Non-pigmented ciliary epithelial cell (primary cell): ENCODE measurements at places on chromosomes 7 and 10.

DNA sequence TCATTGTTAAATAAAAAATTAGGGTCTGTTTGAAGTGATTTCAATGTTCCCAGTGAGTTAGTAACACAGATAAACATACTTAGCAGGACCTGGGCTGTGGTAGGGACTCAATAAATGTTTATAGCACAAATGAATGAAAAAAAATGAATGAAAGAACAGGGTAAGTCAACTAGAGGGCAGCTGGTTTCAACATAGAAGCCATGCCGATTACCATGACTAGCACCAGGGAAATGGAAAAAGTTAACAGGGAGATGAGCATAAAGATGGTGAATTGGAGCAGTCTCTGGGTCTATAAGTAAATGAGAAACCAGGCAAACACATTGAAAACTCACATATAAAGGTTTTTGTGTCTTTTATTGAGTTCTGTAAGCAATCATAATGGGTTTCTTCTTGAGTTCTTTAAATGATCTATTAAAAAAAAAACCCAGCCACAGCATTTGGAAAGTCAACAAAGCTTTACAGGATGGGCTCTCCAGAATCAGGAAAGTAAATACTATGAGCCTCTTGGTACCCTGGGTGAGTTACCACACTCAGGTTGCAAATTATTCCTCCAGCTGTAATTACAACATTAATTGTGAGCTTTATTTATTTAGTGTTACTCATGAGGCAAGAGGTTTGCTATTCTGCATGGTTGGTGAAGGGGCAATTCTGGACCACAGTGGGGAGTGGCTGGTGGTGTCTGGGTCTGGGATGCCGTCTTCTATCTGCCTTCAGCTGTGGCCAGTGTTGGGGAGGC, 46.1 kb upstream of the MTPN start:
- no peak for DNase-seq

DNA sequence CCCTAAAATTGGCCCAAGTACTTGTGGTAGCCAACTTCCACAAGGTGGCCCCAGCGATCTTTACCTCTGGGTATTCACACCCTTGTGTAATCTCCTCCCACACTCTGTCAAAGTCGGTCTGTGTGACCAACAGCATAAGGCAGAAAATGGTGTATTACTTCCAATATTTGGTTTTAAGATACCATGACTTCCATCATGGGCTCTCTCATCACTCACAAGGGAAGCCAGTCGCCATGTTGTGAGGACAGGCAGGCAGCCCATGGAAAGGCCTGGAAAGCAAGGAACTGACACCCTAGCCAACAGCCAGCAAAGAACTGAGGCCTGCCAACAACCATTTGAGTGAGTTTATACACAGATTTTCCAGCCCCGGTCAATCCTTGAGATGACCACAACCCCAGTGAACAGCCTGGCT, 91.0 kb upstream of the KMT2E start:
- peak; percentile 59 for DNase-seq

DNA sequence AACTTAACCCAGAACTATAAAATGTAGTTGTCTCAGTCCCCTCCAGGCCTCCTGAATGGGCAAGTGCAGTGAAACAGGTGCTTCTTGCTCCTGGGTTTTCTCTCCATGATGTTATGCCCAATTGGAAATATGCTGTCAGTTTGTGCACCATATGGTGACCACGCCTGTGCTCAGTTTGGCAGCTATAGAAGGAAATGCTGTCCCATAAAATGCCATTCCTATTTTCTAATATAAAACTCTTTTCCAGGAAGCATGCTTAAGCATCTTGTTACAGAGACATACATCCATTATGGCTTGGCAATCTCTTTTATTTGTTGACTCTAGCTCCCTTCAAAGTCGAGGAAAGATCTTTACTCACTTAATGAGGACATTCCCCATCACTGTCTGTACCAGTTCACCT, 45.2 kb downstream of the FGFBP3 start:
- no peak for DNase-seq

- DNase-seq = no peak
These were observed 26.4 kb downstream of the BEND7 start for GRCh38 chr10:13502380-13502779.

- DNase-seq = no peak
These were observed 6.0 kb downstream of the PDGFA start for GRCh38 chr7:513521-514166.

DNA sequence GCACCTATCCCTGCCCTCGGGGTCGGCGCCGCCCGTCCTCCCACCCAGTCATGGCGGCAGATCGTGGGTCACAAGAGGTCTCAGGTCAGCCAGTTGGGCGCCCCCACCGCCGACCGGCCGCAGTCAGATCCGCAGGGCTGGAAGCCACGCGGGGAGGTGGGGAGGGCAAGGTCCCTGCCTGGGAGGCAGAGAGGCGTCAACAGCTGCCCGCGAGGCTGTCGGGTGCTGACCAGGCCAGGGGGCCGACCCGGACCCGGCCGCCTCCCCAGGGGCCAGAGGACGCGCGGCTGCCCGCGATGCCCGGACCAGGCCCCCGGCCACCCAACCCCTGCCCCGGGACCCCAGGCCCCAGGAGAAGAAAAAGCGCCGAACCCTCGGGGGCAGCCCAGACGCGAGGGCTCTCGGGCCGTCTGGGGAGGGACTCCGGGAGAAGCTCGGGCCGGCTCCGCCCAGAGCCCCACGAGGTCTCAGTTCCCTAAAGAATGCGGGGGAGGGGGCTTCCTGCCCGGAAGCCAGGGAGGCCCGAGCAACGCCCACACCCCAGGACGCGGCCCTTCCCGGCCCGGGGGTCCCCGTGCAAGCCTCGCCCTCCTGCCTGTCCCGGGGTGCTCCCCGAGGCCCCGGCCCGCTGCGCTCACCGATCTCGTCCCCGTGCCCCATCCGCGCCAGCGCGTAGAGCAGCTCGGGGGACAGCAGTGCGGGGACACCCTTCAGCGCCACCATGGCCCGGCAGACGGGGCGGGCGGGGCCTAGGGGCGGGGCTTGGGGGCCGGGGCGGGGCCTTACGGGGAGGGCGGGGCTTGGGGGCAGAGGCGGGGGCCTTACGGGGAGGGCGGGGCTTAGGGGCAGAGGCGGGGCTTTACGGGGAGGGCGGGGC, at the start of gene FUOM:
Gene FUOM (minus strand): TSS at position 735 of the 877 bp plus-strand sequence. CDS start 12 bp downstream, at position 723.
- DNase-seq = no peak

GRCh38 chr7:23529262-23529859, 2.4 kb downstream of the TRA2A start:
- DNase-seq = no peak

GRCh38 chr7:99313204-99313573, 12.5 kb upstream of the ARPC1A start:
- no peak for DNase-seq

GRCh38 chr10:4344492-4344994, 481.5 kb upstream of the AKR1E2 start:
- peak; percentile 100 for DNase-seq

DNA sequence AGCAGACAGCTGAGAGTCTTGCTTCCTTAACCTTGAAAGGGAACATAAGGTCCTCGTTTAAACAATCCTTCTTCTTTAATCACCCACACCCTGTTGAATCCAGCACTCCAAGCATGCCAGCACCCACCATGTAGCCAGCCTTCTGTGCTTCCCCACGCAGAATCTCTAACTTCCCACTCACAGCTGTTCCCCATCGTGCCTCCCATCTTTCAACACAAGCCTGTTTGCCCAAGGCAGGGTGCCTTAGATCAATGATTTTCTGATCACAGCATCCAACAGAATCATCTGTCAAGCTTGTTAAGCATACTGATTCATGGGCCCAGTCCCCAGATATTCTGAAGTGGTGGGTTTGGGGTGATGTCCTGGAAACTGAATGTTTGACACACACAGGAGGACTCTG, 530.8 kb downstream of the SH2D4B start:
- DNase-seq = no peak

GRCh38 chr7:7569615-7570014, 2.9 kb downstream of the MIOS start:
- DNase-seq = no peak

DNA sequence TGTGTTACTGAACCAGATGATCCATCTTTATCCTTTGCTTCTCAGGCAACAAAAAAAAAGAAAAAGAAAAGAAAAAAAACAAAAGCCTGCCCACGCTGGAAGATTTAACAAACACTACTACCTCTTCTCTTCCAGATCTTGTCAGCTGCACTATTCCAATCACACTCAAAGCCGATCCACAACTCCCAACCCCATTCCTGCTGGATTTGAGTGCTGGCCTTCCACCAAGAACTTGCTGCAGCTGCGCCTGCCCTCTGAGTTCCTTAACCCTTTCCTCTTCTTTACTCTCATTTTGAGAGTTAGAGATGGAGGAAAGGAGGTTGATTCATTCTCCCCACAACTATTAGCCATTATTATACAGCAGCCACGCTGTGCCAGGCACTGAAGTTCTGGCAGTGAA, 16.0 kb upstream of the ITGA8 start:
- DNase-seq = no peak

GRCh38 chr7:2093215-2093842, 139.4 kb downstream of the MAD1L1 start:
- DNase-seq = no peak

GRCh38 chr10:71338728-71339495, 19.9 kb downstream of the SLC29A3 start:
- no peak for DNase-seq

DNA sequence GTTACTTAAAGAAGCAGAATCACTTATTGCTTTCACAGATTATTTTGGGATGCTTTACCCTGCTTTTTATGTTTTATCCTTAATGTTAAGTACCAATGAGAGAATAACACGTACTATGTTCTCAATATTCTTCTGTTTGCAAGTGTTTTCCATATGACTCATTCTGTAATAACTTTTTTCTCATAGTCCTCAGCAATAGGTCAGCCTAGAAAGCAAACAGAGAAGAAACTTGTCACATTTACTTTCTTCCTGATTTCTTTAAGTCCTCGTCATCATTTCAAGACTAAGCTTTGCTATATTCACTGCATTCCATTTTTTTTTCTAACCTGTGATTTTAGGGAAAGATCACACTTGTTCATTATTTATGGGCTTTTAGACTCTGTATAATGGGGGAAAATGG, 6.8 kb upstream of the AGR2 start:
- DNase-seq = peak; percentile 48

DNA sequence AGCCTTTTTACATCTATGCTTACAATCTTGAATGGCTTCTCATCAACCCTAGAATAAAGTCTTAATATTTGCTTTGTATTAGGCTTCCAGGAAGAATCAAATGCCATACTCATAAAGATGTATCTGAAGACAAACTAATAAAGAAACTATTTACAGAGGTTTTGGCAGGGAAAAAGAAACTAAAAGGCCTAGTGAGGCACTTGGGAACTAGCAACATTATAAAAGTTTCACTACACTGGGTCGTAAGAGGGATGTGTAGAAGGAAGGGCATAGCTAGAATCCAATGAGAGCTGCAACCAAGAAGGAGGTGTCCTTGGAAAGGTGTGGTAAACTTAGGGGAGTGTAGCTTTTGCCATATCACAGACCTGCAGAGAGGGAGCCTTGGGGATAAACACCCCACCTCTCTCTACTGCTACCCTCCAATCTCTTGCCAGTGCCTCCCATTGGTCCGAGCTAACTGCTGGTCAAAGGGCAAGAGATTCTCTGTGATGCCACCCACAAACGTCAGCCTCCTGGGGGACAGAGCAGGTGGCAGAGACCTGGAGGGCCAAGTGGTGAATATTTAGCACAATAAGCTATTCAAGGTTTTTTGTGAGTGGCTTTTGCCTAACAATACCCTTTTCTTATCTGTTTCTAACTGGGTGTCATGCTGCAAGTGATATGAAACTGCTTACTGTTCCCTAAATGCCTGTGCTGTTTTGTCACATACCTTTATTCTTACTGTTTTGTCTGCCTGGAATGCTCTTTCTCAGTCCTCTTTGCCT, 60.7 kb downstream of the CPED1 start:
- no peak for DNase-seq
